ENCODE measurements at places on chromosomes 12 and 14.

DNA sequence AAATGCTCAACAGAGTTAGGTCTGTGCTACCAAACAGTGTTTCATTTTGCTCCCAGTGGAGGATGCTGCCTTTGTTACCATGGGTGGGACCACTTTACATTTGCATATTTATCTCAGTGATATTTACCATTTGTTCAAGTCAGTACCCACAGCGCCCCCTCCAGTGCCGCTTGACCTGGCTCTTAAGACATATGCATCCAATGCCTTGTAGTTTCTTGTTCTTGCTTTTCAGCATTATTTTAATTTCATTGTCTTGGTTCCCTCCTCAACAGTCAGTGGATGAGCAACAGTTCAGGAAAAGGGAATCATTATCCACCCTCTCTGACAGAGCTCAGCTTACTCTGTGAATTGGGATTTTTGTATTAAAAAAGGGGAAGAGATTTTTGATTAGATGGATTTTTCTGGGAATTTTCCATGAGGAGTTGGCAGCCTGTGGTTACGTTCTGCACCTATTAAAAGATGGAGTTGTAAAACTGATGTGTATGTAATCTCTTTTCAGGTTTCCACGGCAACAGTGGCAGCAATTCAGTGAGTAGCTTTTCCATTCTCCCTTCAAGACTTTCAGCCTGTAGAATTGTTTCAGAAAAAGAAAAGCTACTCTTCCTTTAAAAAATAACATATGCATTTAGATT, 240.5 kb upstream of the DAAM1 start:
- DNase-seq, result no peak

- no peak for DNase-seq
These were observed 3.9 kb downstream of the MPHOSPH9 start for GRCh38 chr12:123229051-123229450.

- DNase-seq, result no peak
These were observed 4.8 kb downstream of the ARHGAP9 start for GRCh38 chr12:57474862-57475261.

DNA sequence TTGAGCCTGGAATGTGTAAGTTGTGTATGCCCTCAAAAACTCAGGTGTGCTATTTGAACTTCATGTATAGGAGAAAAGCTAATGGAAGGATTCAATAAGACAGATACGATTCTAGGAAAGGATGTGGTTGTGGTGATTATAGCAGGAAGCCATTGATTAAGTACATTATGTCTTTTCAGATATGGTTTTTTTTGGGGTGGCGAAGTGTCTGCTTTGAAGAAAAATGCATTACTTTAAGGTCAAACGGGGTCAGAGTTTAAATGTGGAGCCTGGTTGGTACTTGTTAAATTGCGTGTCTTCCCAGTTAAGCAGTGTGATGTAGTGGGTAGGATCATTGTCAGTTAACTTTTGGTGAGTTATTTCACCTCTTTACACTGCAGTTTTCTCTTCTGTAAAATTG, 13.0 kb upstream of the NUP107 start:
- DNase-seq, result no peak

GRCh38 chr14:51167587-51168214, 72.3 kb upstream of the TMX1 start:
- DNase-seq, result no peak

Data from HFFc6 (cell line).